ENCODE measurements at places on chromosomes 7 and 10.

DNA sequence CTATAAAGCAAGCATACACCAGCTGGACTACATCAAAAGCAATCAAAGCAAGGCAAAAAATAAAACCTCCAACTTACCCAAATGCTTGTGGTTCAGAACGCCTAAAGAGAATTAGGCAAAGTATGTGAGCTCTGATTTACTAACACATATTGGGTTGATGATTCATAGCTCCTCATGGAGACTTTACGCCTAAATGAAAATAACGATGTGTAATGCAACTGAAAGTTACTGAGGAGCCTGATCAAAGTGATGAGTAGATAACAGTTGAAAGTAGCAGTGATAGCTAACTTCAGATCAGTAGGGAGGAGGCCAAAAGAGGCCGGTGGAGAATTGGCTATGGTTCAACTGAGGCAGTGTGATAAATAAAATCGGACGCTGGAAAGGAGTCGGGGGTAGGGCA is 85.0 kb downstream of the MPP7 start:
- no peak for DNase-seq

GRCh38 chr7:37912756-37913155 is 3.9 kb downstream of the SFRP4 start:
- DNase-seq = no peak

- DNase-seq = no peak
These were observed 346.9 kb downstream of the TYW1 start for GRCh38 chr7:67343572-67343971.

- no peak for DNase-seq
These were observed 231.6 kb downstream of the ADK start for GRCh38 chr10:74382663-74383062.

DNA sequence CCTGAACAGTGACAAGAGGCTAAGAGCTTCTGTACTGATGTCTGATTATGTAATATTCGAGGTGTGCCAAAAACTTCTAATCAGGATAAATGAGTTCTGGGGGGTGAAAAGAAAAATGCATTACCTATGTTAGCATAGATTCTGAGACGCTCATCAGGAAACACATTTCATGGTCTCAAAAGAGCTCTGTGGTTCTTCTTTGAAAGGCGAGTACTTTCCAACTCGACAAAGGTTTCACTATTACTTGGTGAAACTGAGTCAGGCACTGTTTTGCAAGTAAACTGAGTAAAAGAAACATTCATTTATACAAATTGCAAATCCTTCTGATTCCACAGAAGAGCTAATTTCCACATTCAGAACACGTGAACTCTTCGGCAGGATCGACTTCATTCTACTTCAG is 523.2 kb downstream of the GATA3 start:
- no peak for DNase-seq

DNA sequence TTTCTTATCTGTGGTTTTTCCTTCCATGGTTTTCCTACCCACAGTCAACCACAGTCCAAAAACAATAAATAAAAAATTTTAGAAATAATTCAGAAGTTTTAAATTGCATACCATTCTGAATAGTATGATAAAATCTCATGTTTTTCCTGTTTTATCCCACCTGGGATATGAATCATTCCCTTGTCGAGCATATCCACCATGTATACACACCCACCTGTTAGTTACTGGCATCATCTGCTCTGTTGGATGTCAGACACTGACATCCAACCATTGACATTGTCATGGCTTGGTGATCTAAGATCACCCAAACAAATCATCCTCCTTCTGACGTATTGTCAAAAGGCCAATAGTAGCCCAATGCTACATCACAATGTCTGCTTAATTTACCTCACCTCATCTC is 749.8 kb downstream of the TNS3 start:
- DNase-seq = no peak

DNA sequence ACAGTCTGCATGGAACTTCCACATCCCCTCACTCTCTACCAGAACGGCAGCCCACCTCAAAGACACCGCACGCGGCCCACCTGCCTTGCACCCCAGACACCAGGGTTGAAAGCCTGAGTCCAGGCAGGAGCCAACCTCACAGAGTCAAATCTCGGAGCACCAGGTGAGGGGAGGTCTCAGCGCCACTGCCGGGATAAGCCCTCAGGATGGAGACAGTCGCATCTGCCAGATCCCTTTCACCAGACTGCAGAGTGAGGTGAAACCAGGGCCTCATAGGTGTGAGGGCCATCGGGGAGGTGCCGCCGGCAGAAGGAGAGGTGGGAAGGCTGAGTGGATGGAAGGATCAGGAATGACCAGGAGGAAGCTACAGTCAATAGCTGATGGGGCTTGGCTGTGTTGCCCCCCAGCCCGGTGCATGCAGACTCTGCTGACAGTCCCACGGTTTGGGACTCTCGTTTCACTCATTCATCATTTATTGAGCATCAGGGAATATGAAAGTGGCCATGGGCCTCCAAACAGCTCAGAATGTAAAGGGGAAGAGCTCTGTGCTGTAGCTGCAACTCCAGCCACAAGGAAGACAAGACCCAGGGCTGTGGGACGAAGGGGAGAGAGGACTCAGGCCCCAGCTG is 315.0 kb downstream of the PTPRN2 start:
- no peak for DNase-seq

GRCh38 chr10:80477813-80478212 is 23.7 kb downstream of the TSPAN14 start:
- no peak for DNase-seq

DNA sequence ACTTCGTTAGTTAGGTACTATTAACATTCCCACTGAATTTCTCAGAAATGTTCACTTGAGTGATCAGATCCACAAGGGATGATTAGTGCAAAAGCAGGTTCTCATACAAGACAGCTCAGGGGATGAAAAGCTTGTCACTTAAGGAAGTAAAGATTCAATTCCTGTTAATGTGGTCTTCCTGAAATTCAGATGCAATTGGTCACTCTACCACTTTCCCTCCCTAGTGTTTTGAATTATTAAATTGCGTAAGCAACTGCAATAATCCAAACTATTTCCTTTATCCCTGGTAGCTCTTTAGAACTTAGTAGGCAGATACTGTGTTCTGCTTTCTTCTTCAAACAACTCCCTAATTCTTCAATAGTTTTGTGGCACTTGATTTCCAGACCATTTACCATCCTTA is 121.4 kb downstream of the MAGI2 start:
- no peak for DNase-seq

- no peak for DNase-seq
These were observed 1.3 kb downstream of the LSMEM1 start for GRCh38 chr7:112481833-112482670.

GRCh38 chr10:84606428-84606827 is 278.0 kb downstream of the CCSER2 start:
- DNase-seq = no peak

All from CD4-positive, alpha-beta T cell treated with Interferon gamma for 1 hour (primary cell).